ENCODE measurements at places on chromosomes 1 and 21.
A peak's percentile ranks its signal among the peaks of the same experiment; 100 is the strongest.

GRCh38 chr1:77632216-77632615 is 50.2 kb downstream of the ZZZ3 start:
- no peak for DNase-seq

- no peak for DNase-seq
These were observed 118.1 kb upstream of the POGK start for GRCh38 chr1:166721145-166721544.

DNA sequence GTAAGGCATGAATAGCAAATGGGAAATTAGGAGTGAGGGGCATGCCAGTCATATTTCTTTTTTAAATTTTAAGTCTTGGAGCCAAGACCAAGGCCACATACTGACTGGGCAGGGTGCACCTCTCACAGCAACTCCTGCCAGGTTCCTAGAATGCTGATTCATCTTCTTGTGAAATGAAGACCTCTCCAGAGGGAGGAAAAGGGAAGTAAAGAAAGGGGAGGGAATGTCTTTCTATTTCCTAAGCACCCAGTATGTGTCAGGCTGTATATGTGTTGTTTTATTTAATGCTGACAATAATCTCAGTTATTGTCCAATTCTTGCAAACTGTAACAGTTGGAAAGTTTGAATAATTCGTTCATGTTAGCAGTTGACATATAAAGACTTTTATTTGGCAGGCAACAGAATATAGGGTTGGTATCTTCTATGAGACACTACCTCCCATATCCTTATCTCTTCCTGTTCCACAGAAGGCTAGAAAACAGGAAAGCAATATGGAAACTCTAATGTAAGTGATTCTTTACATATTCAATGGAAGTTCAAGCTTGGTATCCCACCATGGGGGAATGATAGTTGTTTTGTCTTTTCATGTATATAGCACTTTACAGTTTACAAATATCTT is 259.1 kb upstream of the USP24 start:
- DNase-seq = no peak

DNA sequence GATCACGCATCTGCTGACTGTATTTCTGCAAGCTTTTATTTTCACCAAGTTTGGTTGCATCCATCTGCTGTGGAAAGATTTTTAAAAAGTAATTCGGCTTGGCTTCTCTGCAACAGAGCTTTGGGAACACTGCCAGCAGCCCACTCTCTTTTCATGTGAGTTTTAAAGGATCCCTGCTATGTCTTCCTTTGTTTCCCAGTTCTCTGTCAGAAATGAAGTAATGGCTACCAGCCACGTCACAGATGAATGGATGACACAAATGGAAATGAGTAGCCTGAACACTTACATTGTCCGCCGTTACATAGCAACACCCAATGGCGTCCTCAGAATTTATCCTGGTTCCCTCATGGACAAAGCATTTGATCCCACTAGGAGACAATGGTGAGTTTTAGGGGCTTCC is 80.6 kb upstream of the RAVER2 start:
- peak; percentile 27 for DNase-seq

DNA sequence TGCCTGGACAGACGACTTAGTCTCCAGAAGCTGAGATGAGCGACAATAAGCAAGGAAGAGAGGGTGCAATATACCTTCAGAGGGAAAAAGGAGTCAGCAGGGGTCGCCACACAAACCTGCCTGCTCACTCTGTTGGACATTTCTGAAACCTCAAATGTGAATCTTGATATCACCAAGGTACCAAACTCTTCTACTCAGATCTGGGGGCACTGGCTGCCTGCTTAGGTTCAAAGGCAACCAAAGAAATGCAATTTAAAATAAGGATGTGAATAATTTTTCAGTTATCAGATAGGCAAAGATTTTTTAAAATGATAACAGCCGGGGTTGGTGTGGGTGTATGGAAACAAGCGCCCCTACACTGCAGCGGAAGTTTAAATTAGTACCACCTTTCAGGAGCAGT is 164.2 kb downstream of the HIVEP3 start:
- DNase-seq = no peak

- DNase-seq = no peak
These were observed 122.5 kb upstream of the COA6 start for GRCh38 chr1:234250747-234251146.

DNA sequence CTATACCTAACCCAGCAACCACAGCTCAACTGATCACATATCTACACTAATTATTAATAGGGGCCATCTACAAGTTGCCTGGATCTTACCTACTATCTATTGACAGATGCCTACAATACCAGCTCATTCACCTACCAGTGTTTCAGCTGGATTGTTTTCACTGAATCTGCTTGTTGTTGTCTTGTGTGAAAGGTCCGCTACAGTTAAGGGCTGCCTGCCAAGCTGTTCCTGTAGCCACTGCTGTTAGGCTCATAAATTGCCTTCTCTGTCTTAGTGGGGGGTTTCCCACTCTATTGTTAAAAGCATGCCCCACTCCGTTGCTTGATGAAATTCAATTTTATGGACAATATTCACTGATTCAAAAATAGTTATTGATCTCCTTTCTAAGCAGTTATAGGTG is 199.7 kb upstream of the TMPRSS15 start:
- peak; percentile 78 for DNase-seq

GRCh38 chr21:44297525-44298290 is 2.1 kb upstream of the PFKL start:
- DNase-seq = peak; percentile 55

All from NCI-H1105 treated with DMSO at 0.1 percent for 48 hours (cell line).